A172 (cell line): ENCODE measurements at places on chromosomes 3 and 15. TPM values are rescaled to one million over a fixed set of nuclear protein-coding genes. Genes with fewer than 3 reads are reported as not detected.
A peak's percentile ranks its signal among the peaks of the same experiment; 100 is the strongest.

DNA sequence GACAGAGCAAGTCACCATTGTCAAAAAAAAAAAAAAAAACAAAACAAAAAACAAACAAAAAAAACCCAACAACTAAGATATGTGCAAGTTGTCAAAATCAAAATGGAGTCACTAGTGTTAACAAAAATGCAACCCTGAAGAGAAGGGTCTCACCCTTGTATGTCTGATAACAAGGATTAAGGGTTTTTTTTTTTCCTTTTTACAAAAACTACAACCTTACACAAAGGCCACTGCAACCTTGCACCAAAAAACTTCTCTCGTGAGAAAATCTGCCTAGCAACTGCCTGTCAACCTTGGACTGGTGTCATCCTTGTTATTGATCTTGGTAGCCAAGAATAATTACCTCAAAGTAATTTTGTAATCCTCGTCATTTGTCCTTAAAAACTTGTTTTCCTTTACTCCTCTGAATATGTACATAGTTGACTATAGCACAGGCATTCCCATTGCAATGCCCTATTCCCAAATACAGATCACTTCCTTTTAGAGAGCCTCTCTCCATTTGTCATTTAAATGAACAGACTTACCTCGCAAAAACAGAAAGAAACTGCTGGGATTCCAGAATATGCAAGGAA is 24.0 kb downstream of the TFRC start:
- DNase-seq, result no peak

DNA sequence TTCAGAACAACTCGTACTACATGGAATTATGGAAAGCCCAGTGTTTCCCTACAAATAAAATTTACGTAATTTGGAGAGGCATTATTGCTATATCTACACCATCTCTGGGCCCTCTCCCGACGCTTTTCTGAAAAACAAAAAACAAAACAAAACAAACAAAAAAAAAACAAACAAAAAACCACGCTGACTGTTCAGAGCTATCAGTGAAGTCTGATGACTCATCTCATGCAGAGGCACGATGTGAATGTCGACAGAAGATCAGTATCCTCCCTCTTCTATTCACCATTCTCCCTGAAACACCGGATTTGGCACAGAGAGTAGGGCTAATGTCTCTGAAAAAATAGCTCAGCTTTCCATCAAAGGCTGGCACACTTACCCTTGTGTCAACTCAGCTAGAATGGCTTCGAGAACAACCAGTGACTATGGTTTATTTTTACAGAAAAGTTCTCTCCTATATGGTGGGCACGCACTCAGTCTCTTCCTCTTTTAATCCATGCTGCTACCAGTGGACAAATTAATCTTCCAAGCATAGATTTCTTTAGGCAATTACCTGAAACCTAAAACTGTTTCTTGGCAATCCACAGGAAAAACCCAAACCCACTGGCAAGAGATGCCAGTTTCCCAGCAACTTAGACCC is 1.5 kb downstream of the CRBN start:
- DNase-seq, result no peak

Gene LRRK1
- 1.9 and 5.3 TPM in 2 replicates for total RNA-seq

DNA sequence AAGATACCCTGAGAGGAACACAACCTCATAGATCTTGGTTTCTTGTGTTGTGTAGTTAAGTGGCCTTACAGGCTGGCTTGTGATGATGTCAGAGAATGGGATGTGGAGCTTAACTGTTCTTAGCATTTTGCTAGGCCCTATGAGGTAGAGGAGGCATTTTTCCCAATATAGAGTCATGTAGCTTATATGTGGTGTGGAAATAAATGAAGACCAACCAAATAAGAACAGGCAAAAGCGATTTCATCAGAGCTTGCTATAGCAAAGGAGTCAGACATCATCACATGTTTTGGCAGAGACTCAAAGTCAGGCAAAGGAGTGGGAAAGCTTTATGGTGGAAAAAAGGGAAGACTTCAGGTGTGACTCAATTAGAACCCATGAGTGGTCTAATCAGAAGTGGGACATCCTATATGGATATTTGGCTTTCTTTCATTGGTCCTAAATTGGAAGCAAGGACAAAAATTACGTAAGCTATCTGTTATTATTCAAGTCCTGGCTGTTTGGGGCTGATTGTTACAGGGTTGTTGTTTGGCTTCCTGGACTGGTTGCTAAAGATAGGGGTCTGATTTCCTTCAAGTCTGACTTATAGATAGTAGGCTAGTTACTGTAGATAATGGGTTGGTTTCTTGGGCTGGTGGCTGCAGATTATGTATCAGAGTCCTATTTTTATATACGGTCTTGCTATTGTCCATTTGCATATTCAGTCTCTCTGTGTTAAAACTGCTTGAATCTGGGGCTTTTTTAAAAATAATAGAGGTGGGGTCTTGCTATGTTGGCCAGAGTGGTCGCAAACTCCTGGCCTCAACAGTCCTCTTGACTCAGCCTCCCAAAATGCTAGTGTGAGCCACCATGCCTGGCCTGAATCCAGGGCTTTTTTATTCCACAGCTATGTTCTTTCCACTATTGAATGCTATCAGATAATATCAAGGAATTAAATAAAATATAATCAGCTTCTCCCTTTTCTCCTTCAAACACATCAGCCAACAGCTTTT is 30.3 kb upstream of the SETD2 start:
- DNase-seq, result no peak

DNA sequence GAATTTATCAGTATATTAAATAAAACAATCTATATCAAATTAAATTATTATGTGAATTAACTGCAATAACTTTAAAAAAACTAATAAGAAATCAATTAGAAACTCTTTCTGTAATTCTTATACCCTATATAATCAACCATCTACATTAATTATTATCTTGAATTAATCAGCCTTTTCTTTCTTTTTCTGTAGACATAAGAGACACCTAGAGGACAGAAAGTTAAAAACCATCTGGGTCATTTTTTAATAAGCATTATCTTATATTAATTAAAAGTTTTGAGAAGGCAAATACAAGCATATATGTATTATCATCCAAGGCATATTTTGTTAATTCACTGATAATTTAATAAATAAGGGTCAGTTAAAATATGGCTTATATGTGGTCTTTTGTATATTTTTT is 24.2 kb upstream of the SLC25A26 start:
- no peak for DNase-seq

- DNase-seq, result no peak
Observed at GRCh38 chr3:121493431-121493830, 52.4 kb downstream of the POLQ start.

DNA sequence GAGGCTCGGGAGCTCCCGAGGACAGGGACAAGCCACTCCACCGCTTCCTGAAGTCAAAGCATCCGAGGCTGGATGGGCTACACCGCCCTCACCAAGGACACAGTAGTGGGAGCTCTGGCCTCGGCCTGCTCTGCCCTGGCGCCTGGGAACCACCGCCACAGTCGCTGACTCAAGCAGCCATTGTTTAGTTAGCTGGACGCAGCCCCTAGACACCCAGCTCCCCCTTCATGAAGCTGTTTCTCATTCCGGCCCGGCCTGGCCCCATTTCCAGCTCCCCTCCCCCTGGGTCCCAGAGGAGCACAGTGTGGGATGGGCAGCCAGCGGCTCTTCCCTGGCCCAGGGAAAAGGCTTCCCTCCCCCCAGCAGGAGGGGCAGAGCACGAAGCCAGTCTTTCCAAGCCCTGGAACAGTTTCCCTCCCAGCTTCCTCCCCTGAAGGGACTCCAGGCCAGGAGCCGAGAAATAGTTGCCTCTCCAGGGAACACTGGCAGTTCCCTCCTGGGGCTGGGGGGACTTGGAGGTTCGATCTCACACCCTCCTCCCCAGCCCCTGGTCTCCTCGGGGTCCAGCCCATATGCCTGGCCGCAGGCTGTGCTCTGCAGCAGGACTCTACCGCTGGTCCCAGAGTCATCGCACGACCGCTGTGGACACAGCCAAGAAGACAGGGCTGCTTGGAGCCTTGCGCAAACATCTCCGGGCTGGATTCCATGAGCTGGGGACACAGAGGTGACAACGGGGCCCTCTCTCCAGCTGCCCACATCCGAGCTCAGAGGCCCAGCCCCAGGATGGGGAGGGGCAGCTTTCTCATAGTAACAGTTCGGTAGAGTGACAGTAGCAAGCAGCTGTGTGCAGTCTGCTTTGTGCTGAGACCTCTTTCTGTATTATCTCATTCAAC is 10.0 kb downstream of the PLXND1 start:
- peak; percentile 91 for DNase-seq

Gene SPTSSB
- not detected in 2 replicates for total RNA-seq

- no peak for DNase-seq
Observed at GRCh38 chr3:163011596-163011995, 1515.0 kb downstream of the OTOL1 start.

Gene SERPINI2
- total RNA-seq, result not detected in 2 replicates

Gene B3GALNT1
- 21.9 and 24.6 TPM in 2 replicates for total RNA-seq
